ENCODE measurements at places on chromosomes 2 and 18.

DNA sequence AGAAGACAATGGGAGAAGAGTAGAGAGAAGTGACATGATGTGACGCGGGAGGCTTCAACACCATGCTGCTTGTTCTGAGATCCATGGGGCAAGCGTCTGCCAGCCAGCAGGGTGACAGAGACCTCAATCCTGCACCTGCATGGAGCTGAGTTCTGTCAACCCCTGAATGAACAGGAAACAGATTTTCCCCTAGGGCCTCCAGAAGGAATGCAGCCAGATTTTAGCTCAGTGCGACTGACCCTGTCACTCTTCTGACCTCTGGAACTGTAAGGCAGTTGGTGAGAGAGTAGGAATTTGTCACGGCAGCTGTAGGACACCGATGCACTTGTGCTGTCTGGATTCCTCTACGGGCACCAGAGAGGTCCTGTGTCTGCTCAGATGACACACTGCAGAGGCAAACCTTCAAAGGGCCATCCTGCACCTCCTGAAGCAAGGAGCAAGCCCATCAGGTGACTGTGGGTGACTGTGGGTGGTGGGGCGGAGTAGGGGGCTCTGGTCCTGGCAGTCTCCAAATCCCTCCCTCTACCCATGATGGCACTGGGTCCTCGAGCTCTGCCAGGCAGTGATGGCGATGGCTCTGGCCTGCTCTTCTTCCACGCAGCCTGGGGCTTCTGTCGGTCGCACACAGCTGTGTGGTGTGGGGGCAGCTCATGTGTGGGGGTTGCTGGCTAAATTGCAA is 194.3 kb upstream of the TWIST2 start:
- peaks cover 4% of the 10 kb centered on the region for H3K4me1 ChIP-seq
- no peak for DNase-seq
- H3K4me3 ChIP-seq: no peak overlapping the region
- H3K27me3 ChIP-seq: peaks cover 7% of the 10 kb centered on the region
- H3K27ac ChIP-seq: no peak overlapping the region

- peaks cover 20% of the 10 kb centered on the region for H3K4me1 ChIP-seq
Observed at GRCh38 chr2:134778372-134778771, 59.6 kb upstream of the TMEM163 start.

DNA sequence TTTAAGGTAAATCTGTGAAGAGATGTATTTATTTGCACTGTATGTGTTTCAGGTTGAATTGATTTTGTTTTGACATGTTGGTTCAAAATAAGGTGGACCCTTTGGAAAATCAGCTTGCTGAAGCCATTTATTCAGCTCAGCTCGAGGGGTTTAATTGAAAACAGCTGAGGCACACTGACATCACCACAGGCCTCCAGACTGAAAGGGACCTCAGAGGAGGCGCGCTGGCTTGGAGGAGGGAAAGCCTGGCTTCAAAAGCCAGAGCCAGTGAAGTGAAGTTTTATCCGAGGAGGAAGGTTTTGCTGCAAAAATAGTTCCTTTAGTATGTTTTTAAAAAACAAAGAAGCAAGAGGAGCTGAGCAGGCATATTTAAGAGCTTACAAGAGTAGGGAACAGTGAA is 26.9 kb upstream of the DNMT3A start:
- no peak for DNase-seq
- H3K36me3 ChIP-seq: no peaks in the 10 kb centered on the region
- no peaks in the 10 kb centered on the region for H3K4me1 ChIP-seq
- H3K4me3 ChIP-seq: no peak overlapping the region
- H3K27me3 ChIP-seq: peaks cover 8% of the 10 kb centered on the region
- H3K27ac ChIP-seq: no peak overlapping the region

DNA sequence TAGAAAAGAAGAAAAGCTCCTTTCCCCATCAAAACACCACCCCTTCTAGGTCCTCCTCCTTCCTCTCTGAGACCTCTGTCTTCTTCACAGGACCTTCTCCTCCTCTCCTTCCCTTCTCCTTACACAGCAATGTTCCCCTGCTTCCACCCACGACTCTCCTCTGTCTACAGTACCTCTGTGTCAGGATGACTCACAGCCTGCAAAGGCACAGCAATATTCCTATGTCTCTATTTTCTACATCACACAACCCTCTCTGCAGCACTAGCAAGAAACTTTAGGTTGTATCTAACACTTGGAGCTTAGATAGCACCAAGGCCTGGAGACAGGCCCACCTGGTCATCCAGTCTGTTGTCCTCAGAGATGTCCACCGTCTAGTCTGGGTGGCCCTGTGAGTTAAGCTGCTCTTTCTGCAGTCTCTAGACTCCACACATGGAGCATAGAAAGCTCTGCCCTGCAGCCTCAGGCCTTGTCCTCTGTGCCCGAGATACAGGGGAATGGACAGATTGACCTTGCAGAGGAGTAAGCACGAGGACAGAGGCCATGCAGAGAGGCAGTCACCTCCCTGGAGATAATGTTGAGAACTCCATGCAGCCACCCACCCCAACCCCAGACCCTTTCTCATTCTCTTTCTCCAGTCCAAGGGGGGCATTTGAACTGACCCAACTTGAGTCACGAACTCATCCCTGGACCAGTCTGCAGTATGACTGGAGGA is 212.0 kb downstream of the TNS1 start:
- H3K36me3 ChIP-seq: peaks cover 7% of the 10 kb centered on the region
- no peak overlapping the region for H3K27ac ChIP-seq
- no peak for DNase-seq
- H3K4me1 ChIP-seq: peaks cover 8% of the 10 kb centered on the region
- H3K4me3 ChIP-seq: no peak overlapping the region

All from endothelial cell (in vitro differentiated cells).